Naive thymus-derived CD4-positive, alpha-beta T cell (primary cell): ENCODE measurements at places on chromosomes 3 and 15.
A peak's percentile ranks its signal among the peaks of the same experiment; 100 is the strongest.

DNA sequence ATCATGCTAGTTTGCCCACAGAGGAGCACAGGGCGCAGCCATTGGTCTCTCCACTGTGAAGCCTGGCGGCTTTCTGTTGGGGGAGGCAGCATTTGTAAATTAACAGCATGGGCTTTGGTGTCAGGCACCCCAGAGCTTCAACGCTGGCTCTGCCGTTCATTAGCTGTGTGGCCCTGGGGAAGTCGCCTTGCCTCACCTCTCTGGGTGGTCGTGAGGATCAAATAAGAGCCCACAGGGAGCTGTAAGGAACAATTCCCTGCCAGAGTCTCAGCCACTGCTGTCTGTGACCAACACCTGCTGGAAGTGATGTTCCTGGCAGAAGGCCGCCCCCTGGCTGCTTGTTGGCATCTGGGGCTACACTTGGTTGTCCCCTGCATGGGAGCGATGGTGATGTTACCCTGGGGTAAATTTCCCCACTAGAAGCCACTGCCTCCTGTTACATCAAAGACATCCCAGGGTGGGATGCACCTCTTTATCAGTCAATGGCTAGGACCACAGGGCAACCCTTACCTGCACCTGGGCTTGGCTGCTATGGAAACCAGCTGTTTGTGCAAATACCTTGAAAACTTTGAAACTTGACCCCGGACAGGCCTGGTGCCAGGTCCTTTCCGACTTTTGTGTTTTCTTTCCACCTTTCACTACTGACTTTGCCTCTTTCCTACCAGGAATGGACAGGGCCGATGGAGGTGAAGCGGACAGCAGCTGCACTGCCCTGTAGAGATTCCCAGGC, 36.9 kb downstream of the DNASE1L3 start:
- peaks cover 8% of the 10 kb centered on the region for H3K4me1 ChIP-seq
- DNase-seq = peak; percentile 47
- no peak overlapping the region for H3K27ac ChIP-seq
- H3K27me3 ChIP-seq = no peaks in the 10 kb centered on the region
- H3K36me3 ChIP-seq = no peaks in the 10 kb centered on the region

- DNase-seq = no peak
- no peaks in the 10 kb centered on the region for H3K27me3 ChIP-seq
- no peaks in the 10 kb centered on the region for H3K36me3 ChIP-seq
- H3K27ac ChIP-seq = no peak overlapping the region
Observed at GRCh38 chr15:89459271-89460038, 36.9 kb downstream of the RHCG start.

DNA sequence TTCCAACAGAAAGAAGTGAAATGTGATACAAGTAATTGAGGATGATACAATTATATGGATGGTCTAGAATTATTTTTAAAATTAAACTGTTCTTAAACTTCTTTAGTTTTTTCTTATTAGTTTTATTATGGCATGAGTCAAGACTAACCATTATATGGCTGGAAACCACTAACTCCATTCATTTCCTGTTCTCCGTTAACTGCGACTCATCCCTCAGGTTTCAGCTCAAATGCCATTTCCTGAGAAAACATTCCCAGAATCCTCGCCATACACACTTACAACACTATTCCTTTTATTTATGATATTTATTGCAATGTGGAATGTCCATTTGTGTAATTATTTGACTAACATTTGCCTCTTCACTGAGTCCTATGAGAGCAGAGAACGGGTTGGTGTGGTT, 394.1 kb downstream of the SOX2 start:
- DNase-seq = no peak
- H3K4me3 ChIP-seq = no peak overlapping the region
- H3K36me3 ChIP-seq = no peaks in the 10 kb centered on the region
- H3K27me3 ChIP-seq = no peaks in the 10 kb centered on the region
- H3K27ac ChIP-seq = no peak overlapping the region

DNA sequence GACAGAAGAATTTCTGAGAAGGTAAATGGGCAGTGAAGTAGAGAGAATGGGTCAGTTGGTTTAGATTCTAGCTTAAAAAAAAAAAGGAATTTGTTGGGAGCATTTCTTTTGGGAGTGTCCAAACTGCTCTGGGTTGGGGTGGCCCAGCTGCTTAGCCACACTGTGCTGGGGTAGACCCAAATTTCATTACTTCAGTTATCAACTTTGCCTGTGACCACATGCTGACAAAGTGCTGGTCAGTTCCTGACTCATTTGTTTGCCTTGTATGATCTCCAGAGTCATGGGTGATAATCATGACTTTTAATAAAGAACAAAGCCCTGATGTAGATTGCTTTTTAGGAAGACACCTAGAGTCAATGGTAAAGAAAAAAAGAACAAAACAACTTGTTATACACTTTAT, 121.5 kb upstream of the FGF7 start:
- H3K4me1 ChIP-seq = no peaks in the 10 kb centered on the region
- H3K27ac ChIP-seq = no peak overlapping the region
- no peak overlapping the region for H3K4me3 ChIP-seq
- no peak for DNase-seq
- H3K27me3 ChIP-seq = no peaks in the 10 kb centered on the region

DNA sequence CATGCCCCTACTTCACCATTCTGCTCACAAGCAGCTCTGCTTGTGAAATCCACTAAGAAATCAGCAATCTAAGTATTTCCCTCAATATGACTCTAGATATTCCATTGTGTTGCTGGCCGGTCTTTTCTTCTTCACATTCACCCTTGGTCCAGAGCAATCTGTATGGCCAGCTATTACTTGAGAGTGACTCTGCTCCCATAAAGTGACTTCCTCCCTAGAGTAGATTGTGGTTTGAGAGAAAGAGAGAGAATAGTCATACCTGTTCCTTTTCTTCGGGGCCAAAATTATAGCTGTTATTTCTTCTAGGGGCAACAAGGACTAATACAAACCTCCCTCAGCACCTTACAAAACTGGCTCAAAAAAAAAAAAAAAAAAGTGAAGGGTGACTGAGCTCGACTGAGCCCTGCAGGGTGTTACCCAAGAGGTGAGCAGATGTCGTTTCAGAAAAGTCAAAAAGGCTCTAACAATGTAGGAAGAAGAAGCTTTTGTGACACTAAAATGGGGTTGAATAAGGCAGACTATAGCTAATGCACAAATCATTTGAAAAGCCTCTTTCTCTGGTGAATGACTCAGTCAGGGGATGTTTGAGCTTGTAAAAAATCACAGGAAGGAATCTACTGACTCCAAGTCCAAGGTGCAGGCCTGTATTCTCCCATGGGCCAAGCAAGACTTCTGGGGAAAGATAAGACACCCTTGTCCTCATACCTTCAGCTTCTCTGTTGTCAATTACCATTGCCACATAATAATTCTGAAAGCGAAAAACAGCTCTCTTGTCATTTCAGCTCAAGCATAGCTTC, 161.0 kb upstream of the SLC24A5 start:
- DNase-seq = no peak
- no peak overlapping the region for H3K4me3 ChIP-seq
- no peaks in the 10 kb centered on the region for H3K4me1 ChIP-seq
- H3K36me3 ChIP-seq = no peaks in the 10 kb centered on the region

GRCh38 chr3:47410801-47411646, 30.2 kb downstream of the PTPN23 start:
- peaks cover 99% of the 10 kb centered on the region for H3K36me3 ChIP-seq
- H3K27ac ChIP-seq = no peak overlapping the region
- H3K27me3 ChIP-seq = no peaks in the 10 kb centered on the region
- no peak for DNase-seq
- H3K4me3 ChIP-seq = no peak overlapping the region

GRCh38 chr3:146813496-146813895, 208.3 kb upstream of the PLSCR5 start:
- no peak overlapping the region for H3K27ac ChIP-seq
- H3K4me3 ChIP-seq = no peak overlapping the region
- no peak for DNase-seq
- no peaks in the 10 kb centered on the region for H3K4me1 ChIP-seq
- H3K36me3 ChIP-seq = no peaks in the 10 kb centered on the region

DNA sequence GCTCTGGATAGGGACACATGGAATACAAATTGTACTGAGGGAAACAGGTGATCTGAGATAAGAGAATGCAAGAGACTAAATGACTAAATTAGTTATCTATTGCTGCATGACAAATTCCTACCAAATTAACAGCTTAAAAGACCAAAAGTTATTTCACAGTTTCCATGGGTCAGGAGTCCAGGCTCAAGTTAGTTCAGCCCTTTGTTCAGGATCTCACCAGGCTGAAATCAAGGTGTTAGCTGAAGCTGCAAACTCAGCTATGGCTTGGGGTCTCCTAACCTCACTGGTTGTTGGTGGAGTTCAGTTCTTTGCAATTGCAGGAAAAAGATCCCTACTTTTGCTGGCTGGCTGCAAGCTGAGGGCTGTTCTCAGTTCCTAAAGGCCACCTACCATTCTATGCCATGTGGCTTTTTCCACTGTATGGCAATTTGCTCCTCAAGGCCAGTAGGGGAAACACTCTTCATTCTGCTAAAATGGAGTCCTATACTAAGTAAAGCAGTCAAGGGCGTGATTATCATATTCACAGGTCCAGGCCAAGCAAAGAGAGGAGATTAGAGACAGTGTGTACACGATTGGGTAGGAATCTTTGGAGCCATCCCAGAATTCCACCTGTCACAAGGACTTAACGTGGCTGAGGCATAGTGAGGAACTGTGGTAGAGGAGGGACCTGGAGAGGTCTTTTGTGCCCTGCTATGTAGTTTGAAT, 53.7 kb downstream of the THRB start:
- H3K4me1 ChIP-seq = no peaks in the 10 kb centered on the region
- no peak overlapping the region for H3K4me3 ChIP-seq
- H3K27me3 ChIP-seq = no peaks in the 10 kb centered on the region
- DNase-seq = no peak

DNA sequence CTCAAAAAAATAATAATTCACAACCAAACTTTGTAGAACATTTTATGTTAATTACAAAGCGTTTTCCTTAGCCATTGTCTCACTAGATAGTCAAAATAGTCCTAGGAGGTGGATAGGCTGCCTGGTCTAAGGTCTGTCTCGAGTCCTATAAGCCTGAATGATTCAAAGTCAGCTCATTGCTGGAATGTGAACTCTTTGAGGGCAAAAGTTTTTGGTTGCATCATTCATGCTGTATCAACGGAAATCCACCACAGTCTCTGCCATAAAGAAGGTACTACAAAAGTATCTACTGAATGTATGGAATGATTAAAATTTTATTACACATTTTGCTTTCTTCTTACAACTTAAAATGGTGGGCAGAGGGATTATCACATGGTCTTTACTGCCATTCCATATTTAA, 387.3 kb upstream of the RARB start:
- no peak overlapping the region for H3K4me3 ChIP-seq
- no peaks in the 10 kb centered on the region for H3K36me3 ChIP-seq
- H3K27me3 ChIP-seq = no peaks in the 10 kb centered on the region
- no peak overlapping the region for H3K27ac ChIP-seq

- no peak overlapping the region for H3K27ac ChIP-seq
- H3K36me3 ChIP-seq = peaks cover 47% of the 10 kb centered on the region
- no peaks in the 10 kb centered on the region for H3K4me1 ChIP-seq
- no peak for DNase-seq
Observed at GRCh38 chr15:82533801-82534200, 6.5 kb downstream of the RPS17 start.

DNA sequence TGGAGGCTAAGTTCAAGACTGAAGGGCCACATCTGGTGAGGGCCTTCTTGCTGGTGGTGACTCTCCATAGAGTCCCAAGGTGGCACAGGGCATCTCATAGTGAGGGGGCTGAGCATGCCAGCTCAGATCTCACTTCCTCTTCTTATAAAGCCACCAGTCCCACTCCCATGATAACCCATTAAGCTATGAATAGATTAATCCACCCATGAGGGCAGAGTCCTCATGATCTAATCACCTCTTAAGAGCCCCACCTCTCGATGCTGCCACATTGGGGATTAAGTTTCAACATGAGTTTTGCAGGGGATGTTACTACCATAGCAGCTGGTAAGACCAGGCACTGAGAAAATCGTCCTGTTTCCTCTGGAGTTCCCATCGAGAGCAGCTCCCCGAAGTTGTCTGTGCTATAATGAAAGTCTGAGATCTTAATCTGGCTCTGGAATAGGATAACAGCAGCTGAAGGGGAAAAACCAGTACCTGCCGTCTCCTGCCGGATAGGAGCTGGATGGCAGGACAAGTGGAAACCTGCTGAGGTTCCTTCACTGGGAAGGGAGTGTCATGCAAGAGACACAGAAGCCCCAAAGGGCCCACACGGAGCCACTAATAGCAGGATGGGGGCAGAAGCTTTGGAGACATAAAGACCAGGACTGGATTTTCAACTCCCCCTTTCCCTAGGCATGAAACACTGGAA, 79.5 kb upstream of the EPHB3 start:
- no peak overlapping the region for H3K27ac ChIP-seq
- no peaks in the 10 kb centered on the region for H3K4me1 ChIP-seq
- DNase-seq = no peak
- no peaks in the 10 kb centered on the region for H3K27me3 ChIP-seq

GRCh38 chr15:101371519-101371918, 76.5 kb upstream of the SNRPA1 start:
- DNase-seq = no peak
- no peaks in the 10 kb centered on the region for H3K36me3 ChIP-seq
- no peaks in the 10 kb centered on the region for H3K27me3 ChIP-seq
- no peak overlapping the region for H3K4me3 ChIP-seq
- no peaks in the 10 kb centered on the region for H3K4me1 ChIP-seq

GRCh38 chr3:36521007-36521379, 140.7 kb downstream of the STAC start:
- no peak for DNase-seq
- no peak overlapping the region for H3K4me3 ChIP-seq
- no peak overlapping the region for H3K27ac ChIP-seq
- no peaks in the 10 kb centered on the region for H3K27me3 ChIP-seq
- no peaks in the 10 kb centered on the region for H3K36me3 ChIP-seq

- H3K27me3 ChIP-seq = no peaks in the 10 kb centered on the region
- no peaks in the 10 kb centered on the region for H3K4me1 ChIP-seq
- no peak overlapping the region for H3K27ac ChIP-seq
- H3K4me3 ChIP-seq = no peak overlapping the region
Observed at GRCh38 chr15:39585871-39586301, 5.0 kb downstream of the THBS1 start.

- DNase-seq = no peak
- no peak overlapping the region for H3K4me3 ChIP-seq
- H3K27ac ChIP-seq = no peak overlapping the region
- no peaks in the 10 kb centered on the region for H3K36me3 ChIP-seq
- no peaks in the 10 kb centered on the region for H3K4me1 ChIP-seq
- no peaks in the 10 kb centered on the region for H3K27me3 ChIP-seq
Observed at GRCh38 chr3:122064326-122064725, 9.2 kb downstream of the CD86 start.
